Heart right ventricle (tissue), 16 donors: ENCODE measurements at places on chromosomes 2 and 18.
A peak's percentile ranks its signal among the peaks of the same experiment; 100 is the strongest.

- DNase-seq, result no peak
- no peaks in the 10 kb centered on the region for H3K27me3 ChIP-seq
- no peak overlapping the region for H3K27ac ChIP-seq
- H3K4me1 ChIP-seq, result no peaks in the 10 kb centered on the region
Measured at GRCh38 chr2:75592888-75593287, 32.1 kb upstream of the EVA1A start.

- DNase-seq, result no peak
- H3K4me1 ChIP-seq, result peaks cover 6% of the 10 kb centered on the region
- no peaks in the 10 kb centered on the region for H3K27me3 ChIP-seq
- no peaks in the 10 kb centered on the region for H3K36me3 ChIP-seq
Measured at GRCh38 chr2:80255918-80256781, 48.4 kb downstream of the LRRTM1 start.

- H3K27ac ChIP-seq, result no peak overlapping the region
- H3K4me1 ChIP-seq, result no peaks in the 10 kb centered on the region
- no peak overlapping the region for H3K4me3 ChIP-seq
- no peak for DNase-seq
- no peaks in the 10 kb centered on the region for H3K27me3 ChIP-seq
- no peaks in the 10 kb centered on the region for H3K36me3 ChIP-seq
Measured at GRCh38 chr2:17416884-17417391, 101.3 kb downstream of the RAD51AP2 start.

DNA sequence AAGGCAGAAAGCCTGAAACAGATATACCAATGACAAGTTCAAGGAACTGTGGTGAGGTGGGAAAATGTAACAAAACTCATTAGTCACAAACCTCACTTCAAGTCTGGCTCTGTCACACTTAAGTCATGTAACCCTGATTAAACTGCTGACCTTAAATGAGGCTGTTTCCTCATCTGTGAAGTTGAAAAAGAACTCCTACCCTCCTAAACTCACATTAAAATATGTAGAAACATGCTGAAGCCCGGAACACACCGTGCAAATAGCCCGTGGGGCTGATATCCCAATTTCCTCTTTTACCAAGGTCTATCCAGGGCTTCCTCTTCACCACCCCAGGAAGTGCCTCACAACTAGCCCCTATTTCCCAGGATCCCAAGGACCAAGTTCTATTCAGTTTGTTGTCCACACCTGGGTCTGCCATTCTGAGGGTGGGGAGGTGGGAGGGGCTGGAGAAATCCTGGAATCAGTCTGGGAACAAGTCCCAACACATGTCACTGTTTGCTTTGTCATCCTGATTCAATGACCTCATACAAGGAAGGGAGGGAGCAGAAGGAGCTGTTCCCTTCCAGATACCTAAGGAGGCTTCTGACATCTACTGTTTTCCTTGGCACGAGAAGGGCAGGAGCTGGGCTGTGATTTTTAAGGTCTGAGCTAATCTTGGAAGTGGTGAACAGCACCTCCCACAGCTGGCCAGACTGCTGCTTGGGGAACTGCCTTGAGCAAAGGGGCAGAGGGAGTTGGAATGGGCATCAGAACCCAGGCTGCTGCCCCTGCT is 42.3 kb downstream of the SLC4A1AP start:
- H3K36me3 ChIP-seq, result no peaks in the 10 kb centered on the region
- no peak overlapping the region for H3K4me3 ChIP-seq
- H3K27ac ChIP-seq, result peak overlapping the region; percentile 81
- peaks cover 7% of the 10 kb centered on the region for H3K4me1 ChIP-seq
- H3K27me3 ChIP-seq, result no peaks in the 10 kb centered on the region

DNA sequence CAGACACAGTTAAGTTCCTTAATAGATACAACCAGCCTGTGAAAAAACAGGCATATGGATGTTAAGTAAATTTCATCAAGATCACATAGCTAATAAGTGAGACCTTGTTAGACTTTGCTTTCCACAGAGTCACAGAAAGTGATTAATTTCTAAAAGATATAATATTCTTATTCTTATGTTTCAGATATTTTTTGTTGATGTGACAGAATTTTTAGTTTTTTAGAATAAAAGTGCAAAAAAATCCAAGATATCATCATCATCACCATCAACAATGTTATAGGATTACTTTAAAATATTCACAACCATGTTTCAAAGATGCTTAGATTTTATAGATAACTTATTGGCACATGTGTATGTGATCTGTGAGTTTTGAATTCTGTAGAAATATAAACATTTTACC is 132.3 kb upstream of the ITGA4 start:
- H3K4me3 ChIP-seq, result no peak overlapping the region
- no peak for DNase-seq
- no peaks in the 10 kb centered on the region for H3K4me1 ChIP-seq
- no peaks in the 10 kb centered on the region for H3K36me3 ChIP-seq
- H3K27ac ChIP-seq, result no peak overlapping the region

DNA sequence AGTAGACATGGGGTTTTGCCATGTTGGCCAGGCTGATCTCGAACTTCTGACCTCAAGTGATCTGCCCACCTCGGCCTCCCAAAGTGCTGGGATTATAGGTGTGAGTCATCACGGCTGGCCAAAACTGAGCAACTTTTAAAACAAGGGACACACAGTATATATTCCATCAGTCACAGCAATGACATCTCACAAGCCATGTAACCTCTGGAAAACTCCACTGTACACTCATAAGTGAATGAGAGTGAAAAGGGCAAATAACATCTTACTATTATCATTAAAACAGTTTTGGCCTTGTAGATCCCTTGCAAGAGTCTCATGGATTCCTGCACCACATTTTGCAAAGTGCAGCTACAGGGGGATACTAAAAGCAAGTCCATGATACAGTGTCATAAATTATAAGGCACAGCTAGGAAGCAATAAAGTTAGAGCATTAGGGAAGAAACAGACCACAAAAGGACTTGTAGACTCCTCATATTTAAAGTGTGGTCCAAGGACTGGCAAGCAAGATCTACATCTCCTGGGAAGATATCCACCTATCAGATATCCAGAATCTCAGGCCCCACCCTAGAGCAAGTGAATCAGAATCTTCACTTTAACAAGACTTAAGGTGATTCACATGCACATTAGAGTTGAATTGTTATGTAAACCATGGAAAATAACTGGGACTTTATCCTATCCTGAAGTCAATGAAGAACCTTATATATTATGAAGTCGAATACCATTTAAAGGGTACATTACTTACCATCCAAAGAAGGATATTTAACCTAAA is 5.7 kb downstream of the SMC6 start:
- DNase-seq, result no peak
- no peak overlapping the region for H3K4me3 ChIP-seq
- H3K27ac ChIP-seq, result no peak overlapping the region
- no peaks in the 10 kb centered on the region for H3K27me3 ChIP-seq

- no peak for DNase-seq
- no peaks in the 10 kb centered on the region for H3K27me3 ChIP-seq
- no peak overlapping the region for H3K4me3 ChIP-seq
Measured at GRCh38 chr18:58268849-58269248, 224.8 kb downstream of the NEDD4L start.

- no peak overlapping the region for H3K27ac ChIP-seq
- no peaks in the 10 kb centered on the region for H3K27me3 ChIP-seq
- H3K4me1 ChIP-seq, result peaks cover 4% of the 10 kb centered on the region
- no peaks in the 10 kb centered on the region for H3K36me3 ChIP-seq
- DNase-seq, result no peak
Measured at GRCh38 chr2:20704886-20705285, 37.9 kb downstream of the GDF7 start.

DNA sequence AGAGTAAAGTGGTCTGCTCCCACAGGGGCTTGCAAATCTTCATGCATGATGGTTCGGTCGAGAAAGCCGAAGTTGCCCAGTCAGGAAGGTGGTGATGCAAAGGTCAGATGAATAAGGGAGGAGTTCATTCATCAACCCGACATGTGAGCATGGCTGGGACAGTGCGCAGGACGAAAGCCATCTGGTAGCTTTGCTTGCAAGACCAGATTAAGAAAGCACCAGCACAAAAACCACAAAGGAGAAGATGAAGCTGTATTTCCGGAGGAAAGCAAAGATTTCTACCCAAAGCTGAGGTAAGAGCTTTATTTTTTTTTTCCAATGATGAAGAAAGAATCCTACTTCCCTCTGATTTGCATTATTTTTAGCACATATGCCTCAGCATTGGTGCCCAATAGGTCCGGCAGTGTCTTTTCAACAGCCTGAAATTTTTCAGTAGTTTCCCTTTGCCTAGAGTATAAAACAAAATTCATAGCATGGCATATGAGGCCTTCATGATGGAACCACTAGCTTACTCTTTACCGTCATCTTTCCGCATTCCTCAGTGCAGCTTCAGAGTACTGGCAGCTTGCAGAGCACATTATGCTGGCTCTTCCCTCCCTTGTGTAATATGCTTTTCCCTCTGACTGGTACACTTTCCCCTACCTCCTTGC is 112.0 kb upstream of the THOC1 start:
- peaks cover 37% of the 10 kb centered on the region for H3K4me1 ChIP-seq
- H3K27me3 ChIP-seq, result no peaks in the 10 kb centered on the region
- DNase-seq, result peak; percentile 35
- H3K36me3 ChIP-seq, result no peaks in the 10 kb centered on the region
- no peak overlapping the region for H3K4me3 ChIP-seq

- no peak for DNase-seq
- H3K36me3 ChIP-seq, result no peaks in the 10 kb centered on the region
- no peaks in the 10 kb centered on the region for H3K4me1 ChIP-seq
- H3K27me3 ChIP-seq, result peaks cover 13% of the 10 kb centered on the region
Measured at GRCh38 chr2:129720360-129720759, 259.1 kb upstream of the RAB6C start.

GRCh38 chr2:215535741-215536140 is 99.9 kb upstream of the FN1 start:
- H3K4me1 ChIP-seq, result no peaks in the 10 kb centered on the region
- DNase-seq, result no peak
- H3K4me3 ChIP-seq, result no peak overlapping the region
- no peak overlapping the region for H3K27ac ChIP-seq

DNA sequence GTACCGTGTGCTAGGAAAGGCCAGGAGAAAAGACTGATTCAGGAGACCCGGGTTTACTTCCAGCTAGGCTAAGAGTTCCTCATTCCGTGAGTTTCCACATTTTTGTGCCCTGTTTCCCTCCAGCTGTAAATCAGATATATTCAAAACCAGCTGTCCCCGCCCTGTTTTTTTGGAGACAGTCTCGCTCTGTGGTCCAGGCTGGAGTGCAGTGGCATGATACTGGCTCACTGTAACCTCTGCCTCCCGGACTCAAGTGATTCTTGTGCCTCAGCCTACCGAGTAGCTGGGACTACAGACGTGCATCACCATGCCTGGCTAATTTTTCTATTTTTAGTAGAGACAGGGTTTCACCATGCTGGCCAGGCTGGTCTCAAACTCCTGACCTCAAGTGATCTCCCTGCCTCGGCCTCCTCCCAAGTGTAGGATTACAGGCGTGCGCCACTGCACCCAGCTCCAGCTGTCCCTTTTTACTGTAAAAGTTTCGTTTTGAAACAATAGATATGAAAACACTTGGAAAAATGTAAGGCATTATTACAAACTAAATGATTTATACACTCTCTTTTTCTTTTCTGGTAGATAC is 112.8 kb upstream of the SEC11C start:
- no peaks in the 10 kb centered on the region for H3K36me3 ChIP-seq
- peaks cover 24% of the 10 kb centered on the region for H3K4me1 ChIP-seq
- no peak overlapping the region for H3K27ac ChIP-seq
- DNase-seq, result no peak
- no peak overlapping the region for H3K4me3 ChIP-seq
- no peaks in the 10 kb centered on the region for H3K27me3 ChIP-seq

GRCh38 chr2:145038041-145038525 is 518.2 kb upstream of the ZEB2 start:
- no peak for DNase-seq
- no peaks in the 10 kb centered on the region for H3K36me3 ChIP-seq

DNA sequence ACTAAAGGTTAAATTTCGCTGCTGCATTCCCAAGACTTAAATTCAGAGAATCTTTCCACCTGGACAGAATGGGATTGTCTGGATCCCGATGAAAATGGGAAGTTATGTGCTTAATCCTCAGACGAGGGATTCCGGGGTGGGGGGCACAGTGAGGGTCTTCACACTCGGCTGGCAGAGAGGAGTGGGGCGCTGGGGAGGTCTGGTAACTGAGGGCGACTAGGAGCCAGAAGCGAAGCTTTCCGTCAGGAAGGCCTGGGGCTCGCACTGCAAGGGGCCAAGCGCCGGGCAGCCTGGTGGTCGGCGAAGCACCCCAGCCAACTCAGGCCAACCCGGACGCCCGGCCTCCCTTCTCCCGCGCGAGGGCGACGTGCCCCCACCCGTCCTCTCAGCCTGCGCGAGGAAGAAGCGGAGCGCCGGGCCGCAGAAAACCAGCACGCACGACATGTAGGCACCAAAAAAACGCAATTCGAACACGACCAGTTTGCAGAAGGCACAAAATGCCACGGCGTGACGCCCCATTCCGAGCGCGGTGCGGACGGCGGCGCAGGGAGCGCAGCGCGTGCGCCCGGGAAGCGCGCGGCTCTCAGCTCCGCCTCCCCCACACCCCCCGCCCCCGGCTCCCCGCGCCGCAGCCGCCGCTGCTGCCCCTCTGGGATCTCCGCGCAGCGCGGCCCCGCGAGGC is 188.1 kb downstream of the ZEB2 start:
- H3K27ac ChIP-seq, result peak overlapping the region; percentile 92
- no peak for DNase-seq
- peak overlapping the region; percentile 88 for H3K4me3 ChIP-seq
- peaks cover 15% of the 10 kb centered on the region for H3K4me1 ChIP-seq
- H3K36me3 ChIP-seq, result no peaks in the 10 kb centered on the region

DNA sequence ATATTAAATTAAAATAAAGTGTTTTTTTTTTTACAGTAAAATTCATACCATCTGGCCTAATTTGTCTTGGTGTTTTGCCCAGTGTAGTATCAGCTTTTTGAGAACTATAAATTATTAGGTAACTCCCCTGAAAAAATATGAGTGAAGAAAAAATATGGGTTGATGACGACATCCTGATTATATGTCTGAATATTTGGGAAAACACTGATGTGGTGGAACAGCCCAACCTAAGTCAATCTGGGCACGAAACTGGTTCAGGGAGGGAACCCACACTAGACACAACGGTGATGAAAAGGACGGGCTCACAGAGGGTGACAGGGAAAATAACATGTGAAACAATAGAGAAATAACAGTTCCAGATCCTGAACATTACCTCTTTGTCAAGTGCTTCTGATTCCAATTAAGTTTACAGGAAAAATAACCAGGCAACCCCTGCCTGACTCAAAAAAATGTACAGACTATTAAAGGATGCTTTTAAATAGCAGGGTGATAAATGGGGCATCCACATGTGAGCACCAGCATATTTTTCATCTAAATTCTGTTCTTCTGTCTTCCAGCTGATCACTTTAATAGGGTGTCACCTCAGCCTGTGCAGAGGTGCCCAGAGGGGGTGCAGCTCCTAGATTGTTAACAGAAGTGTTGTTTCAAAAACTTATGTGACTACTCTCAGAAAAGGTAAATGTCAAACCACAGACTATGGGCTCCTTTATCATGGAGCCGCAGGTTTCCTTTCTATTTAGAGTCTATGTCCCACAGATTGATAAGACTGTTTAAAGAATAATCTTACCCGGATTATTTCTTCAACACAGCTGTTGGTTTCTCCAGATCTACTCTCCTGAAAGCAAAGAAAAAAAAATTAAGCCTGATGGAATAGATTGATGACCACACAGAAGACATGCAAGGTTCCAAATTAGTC is 305.4 kb downstream of the AFF3 start:
- no peak for DNase-seq
- no peaks in the 10 kb centered on the region for H3K36me3 ChIP-seq
- H3K27me3 ChIP-seq, result no peaks in the 10 kb centered on the region

- no peaks in the 10 kb centered on the region for H3K27me3 ChIP-seq
- no peak for DNase-seq
- no peak overlapping the region for H3K4me3 ChIP-seq
- H3K27ac ChIP-seq, result no peak overlapping the region
- H3K36me3 ChIP-seq, result no peaks in the 10 kb centered on the region
Measured at GRCh38 chr2:52414561-52415295, 1352.9 kb upstream of the CHAC2 start.
